Left cardiac atrium (tissue), 4 donors: ENCODE measurements at places on chromosomes 3 and 15. TPM values are rescaled to one million over a fixed set of nuclear protein-coding genes. Genes with fewer than 3 reads are reported as not detected.

GOLGA6B gene
- not detected for total RNA-seq

PLCL2 gene
- total RNA-seq = 29.3 TPM

GPR62 gene
- not detected for total RNA-seq

DNA sequence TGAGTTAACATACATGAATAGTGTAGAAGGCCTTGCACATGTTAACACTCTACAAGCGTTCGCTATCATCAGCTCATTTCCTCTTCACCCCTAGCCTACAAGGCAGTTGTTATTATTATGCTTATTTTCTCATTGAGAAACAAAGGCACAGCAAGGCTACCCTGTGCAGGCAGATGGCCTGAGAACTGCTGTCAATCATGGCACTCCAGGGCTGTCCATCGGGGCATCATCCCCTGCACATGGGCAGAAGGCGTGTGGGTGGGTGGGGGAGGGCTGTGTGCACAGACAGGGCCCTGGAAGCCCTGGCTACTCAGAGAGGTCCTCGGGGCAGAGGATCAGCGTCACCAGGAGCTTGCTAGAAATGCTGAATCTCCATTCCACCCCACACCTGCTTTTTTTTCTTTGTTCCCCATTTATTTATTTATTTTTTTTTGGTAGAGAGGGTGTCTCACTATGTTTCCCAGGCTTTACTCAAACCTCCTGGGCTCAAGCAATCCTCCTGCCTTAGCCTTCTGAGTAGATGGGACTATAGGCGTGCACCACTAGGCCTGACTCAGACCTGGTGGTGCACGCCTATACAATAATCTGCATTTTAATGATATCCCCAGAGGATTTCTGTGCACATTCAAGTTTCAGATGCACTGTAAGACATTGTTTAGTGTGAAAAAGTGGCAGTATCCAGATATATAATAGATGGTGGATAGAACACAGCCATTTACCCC is 9.6 kb upstream of the ZXDC start:
- no peak for DNase-seq

- DNase-seq = no peak
These were observed 331.4 kb upstream of the CCDC54 start for GRCh38 chr3:107045791-107046190.
